ENCODE measurements at places on chromosomes 4 and X.
A peak's percentile ranks its signal among the peaks of the same experiment; 100 is the strongest.

DNA sequence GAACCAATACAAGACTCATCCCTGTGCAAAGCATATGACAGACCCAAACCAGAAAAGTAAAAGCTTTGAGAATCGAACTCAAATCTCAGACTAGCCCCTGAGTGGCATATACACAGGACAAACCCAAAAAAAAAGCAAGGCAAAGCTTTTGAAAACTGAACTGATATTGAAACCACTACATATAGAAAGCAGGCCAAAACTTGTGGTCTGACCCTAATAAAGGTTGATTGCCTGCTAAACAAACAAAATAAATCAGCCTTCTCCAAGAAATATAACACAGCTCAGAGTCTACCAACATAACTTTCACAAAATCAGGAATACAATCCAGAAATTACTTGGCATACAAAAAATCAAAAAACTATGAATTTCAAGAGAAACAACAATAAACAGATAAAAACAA lies 40.3 kb downstream of the LRBA start:
- DNase-seq, result no peak

DNA sequence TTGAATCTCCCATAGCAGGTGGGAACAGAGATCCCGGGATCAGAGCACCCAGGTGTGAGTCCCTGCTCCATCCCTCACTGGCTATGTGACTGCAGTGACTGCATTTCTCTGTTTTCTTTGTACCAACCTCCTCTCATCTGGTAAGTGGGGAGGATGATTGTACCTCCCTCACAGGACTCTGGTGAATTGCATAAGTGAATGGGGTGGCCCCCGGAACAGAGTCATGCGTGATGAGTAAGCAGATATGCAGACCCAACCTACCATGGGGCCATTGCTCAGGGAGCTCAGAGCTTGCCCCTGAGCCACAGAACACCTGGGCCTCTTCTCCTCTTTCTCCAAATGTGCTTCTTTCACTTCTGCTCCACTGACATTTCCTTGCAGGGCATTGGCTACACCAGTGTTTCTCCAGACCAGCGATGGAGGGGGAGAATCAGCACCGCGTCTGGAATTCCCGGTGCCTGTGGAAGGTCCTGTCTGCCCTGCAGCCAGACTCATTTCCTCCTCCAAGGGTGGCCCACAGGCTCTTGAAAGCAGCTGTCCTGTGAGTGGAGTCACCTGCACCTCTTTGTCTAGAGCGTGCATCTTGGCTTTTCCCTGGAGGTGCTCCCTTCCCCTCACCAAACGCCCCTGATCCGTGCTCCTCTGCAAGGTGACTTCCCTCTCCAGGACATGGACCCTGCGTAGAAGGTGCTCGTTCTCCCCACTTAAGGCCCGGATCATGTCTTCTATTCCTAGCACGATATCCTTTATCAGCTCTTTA lies 30.0 kb downstream of the C4orf50 start:
- DNase-seq, result no peak

DNA sequence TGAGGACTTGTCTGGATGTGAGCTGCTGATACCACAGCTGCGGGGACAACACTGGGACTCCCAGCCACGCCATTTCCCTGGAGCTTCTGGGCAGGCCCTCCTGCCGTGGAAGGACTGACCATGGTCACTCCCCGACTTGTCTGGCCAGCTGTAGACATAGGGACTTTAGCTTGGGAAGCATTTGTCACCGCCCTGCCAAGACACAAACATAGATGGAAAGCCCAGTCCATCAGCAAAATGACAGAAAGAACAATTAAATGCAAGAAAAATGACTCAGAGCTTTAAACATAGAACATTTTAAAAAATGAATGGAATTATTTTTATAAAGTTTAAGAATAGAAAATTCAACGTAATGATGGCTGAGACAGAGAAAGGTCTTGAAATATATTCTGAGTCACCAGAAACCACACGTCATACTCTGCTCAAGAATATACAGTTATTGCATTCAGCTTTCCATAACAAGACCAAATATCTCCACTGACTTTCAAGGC lies 107.6 kb upstream of the CBR4 start:
- DNase-seq, result no peak

GRCh38 chrX:137568741-137569469 lies 3.0 kb downstream of the ZIC3 start:
- DNase-seq, result no peak

DNA sequence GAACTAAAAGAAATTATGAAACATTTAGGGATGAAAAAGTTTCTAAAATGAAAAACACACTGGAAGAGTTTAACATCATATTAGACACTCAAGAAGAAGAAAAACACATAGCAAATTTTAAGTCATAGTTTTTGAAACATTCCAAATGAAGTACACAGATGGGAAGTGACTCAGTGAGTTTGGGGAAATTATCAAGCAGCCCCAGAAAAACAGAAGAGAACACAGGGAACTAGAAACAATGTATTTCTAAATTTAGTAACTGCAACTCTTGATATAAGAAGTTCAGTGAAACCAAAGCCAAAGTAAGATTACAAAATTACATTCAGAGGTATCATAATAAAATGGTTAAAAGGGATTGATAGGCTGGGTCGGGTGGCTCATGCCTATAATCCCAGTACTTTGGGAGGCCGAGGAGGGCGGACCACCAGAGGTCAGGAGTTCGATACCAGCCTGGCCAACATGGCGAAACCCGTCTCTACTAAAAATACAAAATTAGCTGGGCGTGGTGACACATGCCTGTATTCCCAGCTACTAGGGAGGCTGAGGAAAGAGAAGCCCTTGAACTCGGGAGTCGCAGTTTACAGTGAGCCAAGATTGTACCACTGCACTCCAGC lies 461.2 kb downstream of the KCTD8 start:
- no peak for DNase-seq

DNA sequence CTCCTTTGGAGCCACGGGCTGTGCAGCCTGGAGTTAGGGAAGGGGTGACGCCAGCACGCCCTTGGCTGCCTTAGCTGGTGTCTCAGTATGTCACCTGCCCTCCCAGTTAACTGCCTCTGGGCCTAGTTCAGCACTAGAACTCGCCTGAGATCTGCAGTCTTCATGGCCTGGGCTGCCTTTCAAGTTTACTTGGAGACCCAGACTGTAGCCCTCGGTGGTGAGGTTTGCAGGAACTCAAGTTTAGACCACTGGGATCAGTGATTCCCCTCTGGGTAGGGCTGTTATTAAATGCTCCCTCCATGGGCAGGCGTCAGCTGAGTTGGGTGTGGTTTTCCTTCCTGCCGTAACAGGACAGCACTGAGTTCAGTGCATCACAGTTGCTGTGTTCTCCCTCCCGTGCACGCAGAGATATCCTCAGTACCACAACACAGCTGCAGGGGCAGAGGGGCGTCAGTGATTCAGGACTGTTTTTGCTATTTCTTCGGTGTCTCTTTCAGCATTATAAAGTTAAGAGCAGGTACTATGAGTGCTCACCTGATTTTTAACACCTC lies 30.5 kb downstream of the PLAC8 start:
- no peak for DNase-seq

- DNase-seq, result no peak
Observed at GRCh38 chr4:24475756-24476155, 108.6 kb downstream of the DHX15 start.

GRCh38 chr4:144362366-144362765 lies 221.8 kb upstream of the GYPA start:
- no peak for DNase-seq

- no peak for DNase-seq
Observed at GRCh38 chr4:174582463-174582862, 60.2 kb upstream of the HPGD start.

DNA sequence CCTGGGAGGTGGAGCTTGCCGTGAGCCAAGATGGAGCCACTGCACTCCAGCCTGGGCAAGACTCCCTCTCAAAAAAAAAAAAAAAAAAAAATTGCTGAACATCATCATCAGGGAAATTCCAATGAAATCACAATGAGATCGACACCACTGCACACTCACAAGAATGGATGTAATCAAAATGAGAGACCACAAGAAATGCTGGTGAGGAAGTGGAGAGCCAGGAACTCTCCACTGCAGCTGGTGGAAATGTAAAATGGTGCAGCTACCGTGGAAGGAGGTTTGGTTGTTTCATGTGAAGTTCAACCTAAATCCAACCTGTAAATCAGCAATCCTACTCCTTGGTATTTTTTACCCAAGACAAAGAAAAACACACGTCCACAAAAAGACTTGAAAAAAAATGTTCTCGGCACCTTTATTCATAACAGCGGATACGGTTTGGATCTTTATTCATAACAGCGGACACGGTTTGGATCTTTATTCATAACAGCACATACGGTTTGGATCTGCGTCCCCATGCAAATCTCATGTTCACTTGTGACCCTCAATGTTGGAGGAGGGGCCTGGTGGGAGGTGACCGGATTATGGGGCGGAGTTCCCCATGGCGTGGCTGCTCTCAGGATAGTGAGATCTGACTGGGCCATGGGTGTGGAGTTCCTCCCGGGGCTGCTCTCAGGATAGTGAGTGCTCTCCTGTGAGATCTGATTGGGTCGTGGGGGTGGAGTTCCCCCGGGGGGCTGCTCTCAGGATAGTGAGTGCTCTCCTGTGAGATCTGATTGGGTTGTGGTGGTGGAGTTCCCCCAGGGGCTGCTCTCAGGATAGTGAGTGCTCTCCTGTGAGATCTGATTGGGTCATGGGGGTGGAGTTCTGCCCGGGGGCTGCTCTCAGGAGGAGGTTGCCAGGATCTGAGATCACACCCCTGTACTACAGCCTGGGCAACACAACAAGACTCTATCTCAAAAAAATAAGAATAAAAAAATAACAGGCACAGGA lies 7.7 kb downstream of the GAK start:
- no peak for DNase-seq

GRCh38 chr4:17624821-17625220 lies 10.4 kb downstream of the MED28 start:
- no peak for DNase-seq

DNA sequence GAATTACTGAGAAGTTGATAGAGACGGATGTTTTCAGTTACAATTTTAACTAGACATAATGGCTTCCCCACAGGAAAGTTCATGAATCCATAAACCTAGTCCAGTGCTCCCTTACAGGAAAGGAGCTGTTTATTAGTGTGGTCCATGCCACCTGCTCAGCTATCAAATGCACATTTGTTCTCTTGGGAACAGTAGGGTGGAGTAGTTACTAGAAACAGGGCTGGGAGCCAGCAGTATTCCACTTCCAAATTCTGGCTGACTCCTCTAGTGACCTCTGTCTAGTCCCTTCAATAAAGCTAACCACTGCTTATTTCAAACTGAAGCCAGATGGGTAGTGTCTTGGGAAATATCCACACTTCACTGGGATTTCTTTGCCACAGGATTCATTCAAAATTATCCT lies 88.4 kb upstream of the TLL1 start:
- DNase-seq, result no peak

GRCh38 chr4:93480452-93480851 lies 348.1 kb upstream of the ATOH1 start:
- DNase-seq, result peak; percentile 4

DNA sequence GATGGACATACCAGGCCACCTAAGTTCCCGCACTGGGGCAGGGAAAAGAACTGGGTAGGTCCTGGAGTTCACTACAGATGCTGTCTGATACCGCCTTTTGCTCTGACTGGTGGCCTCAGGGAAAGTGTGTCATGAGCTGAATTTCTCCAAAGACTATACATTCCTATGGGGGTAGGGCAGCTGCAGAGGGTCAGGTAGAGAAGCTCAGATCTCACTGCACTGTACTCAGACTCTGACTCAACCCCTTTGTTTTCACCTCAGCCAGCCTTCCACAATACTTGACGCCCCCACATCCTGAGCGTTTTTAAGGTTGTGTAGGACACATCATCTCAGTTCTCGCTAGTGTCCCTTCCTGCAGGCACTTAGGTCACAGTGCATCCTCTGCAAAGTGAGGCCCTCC lies 7.8 kb downstream of the GATB start:
- DNase-seq, result peak; percentile 23

GRCh38 chr4:153159016-153159415 lies 45.2 kb upstream of the TRIM2 start:
- no peak for DNase-seq

GRCh38 chrX:102712981-102713625 lies 855 bp downstream of the GPRASP2 start:
- peak; percentile 46 for DNase-seq

DNA sequence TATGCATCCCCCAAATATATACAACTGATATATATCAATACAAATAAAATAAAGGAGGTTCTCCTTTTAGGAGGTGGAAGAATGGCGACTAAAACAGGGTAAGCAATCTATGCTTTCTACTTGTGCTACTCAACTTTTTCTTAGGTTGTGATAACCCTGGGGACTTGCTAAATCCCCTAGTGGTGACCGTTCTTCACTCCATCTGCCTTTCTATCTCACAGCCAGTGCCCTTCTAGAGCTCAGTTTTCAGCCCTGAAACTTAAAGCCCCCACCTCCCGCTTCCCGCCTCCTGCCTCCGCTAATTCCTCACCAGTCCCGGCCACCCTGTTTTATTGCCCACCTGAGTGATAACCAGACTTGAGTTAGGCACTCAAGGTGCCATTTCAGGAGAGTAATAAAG lies 15.5 kb upstream of the ESX1 start:
- DNase-seq, result no peak

- no peak for DNase-seq
Observed at GRCh38 chr4:81032771-81033684, 2.5 kb downstream of the BMP3 start.
